Immature natural killer cell (primary cell): ENCODE measurements at places on chromosomes 12 and 14.

DNA sequence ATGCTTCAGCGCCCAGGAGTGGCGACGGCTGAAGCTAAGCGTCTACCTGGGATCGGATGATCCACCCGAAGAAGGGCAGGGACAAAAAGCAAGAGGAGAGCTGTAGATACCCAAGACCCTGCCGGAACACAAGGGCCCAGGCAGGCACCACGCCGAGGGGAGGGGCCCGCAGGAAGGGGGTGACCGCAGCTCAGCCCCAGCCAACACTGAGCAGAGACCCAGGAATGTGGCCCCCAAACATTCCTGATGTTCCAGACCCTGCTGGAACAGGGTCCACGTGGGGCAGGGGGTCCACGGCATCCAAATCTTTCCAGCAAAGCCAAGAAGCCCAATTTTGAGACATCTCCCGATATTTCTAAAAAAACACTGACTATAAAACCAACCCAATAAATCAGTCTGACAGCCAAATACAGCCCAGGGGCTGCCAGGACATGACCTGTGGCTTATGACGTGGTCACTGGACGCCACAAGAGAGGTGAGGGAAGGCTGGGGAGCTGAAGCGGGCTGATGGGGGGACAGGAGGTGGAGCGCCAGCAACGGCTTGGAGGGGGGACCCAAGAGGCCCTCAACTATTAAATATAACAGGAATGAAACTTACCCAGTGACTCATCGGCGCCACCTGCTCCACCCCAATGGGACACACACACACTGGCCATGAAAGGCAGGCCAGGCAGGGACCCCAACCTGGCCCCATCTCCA, 58.9 kb downstream of the NCOR2 start:
- peak; percentile 25 for DNase-seq

DNA sequence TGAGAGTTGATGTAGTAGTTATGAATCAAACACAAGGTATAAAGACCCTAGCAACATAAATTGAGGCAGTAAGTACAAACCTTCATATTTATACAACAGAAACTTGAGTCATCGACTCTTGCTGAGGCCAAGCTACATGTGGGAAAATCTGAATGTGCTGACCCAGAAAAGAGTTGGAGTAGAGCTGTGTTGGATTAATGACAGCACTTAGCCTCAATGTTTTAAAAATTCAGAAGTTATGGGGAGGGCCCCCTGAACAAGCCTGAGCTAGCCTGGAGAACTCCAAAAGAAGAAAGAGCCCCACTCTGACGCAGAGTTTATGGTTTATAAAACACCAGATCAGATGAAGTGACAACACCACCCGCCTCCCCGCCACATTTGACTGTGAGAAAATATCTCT, 100.0 kb downstream of the DUSP6 start:
- peak; percentile 22 for DNase-seq

- no peak for DNase-seq
These were observed 46.0 kb downstream of the SCN8A start for GRCh38 chr12:51636986-51637385.

- DNase-seq, result no peak
These were observed 211.5 kb upstream of the FOXN3 start for GRCh38 chr14:89628521-89628920.

DNA sequence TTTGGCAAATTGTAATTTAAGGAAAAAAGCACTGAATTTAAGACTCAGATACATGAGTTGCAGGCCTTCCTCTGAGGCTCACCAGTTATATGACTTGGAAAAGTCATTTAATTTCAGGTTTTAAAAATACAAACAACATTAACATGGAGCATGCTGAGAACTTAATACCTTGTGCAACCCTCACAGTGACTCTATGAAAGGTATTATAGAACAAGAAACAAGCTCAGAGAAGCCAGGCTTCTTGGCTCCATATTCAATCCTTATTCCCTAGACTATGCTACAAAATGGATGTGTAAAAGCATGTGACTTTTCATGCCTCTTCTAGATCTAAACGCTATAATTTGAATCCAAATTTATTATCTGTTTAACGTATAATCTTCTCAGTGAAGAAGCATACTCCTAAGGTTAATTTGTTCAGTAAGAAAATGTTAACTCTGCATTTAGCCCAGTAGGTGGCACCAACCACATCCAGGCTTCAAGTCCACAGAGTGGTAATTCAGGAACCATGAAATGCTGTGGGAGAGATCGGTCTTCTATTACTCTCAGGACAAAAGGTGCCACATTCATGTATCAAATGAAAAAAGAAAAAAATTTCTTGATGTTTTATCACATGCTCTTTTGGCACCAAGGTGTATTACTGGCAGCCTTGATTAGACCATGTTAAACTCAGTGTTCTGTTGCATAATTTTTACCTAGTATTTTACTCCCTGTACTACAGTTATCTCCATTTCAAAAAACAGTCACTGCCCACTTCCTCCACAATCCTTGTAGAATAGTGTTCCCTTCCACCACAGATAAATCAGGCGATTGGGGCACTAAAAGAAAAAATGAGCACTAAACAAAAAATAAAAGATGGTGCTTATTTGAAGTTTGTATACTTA, 9.3 kb downstream of the CCDC196 start:
- peak; percentile 12 for DNase-seq

DNA sequence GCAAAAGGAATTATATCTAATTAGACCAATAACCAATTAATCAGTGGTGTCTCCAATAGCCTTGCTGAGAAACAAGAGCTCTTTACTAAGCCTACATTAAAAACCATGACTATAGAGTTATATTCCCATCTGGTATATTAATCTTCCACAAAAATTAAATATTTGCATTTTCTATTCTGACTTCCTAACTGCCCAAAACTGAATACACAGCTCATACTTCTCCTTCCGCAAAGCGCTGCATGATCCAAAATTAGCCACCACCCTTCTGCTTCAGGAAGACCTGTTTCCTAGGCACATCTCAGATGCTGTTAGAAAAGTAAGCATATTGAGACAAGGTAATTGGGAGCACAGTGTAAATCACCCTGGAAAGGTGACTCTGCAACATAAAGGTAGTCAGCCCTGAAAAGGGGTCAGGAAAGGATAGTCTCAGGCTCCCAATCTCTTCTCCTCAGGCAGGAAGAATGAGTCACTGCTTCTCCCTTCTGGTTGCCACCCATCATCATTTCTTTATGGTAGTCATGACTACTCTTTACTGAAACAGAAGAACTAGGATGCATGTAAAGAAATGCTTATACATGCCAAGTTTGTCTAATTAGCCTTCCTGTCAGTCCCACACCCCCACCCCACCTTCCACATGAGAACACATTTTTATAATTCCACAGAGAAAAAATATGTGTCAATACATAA, 54.3 kb downstream of the PLCZ1 start:
- DNase-seq, result no peak

DNA sequence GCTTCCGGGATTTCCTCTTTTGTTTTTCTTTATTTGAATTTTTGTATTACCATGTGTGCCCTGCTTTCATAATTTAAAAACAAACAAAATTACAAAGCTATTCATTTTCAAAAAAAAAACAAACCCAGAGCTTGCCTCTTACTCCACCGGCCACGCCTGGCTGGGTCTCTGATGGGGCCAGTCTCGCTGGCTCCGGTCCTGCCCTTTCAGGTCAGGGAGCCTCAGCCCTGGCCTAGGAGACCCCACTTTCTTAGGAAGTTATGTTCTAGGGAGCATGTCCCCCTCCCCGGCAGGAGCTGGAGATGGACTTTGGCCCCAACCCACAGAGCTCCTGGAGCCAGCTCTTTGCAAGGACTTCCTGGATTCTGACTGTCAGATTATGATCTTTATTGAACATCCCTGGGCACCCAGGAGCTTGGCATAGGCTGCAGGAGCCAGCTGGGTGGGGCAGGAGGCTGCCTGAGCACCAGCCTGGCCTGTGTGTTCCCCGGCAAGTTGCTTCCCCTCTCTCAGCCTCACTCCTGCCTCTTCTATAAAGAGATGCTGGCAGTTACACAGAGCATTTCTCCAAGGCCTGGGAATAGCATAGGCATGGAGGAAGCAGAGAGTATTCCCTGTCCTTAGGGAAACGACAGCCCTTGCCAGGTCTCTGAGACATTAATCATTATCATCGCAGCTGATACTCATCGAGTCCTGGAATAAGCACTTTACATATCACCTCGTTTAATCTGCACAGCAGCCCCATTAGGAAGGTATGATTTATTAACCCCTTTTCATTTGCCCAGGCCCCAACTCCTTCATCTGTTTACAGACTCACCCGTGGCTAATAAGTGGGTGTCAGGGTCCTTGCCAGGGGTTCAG, 3.5 kb downstream of the DEGS2 start:
- no peak for DNase-seq
